ENCODE measurements at places on chromosomes 2 and 18. TPM values are rescaled to one million over a fixed set of nuclear protein-coding genes. Genes with fewer than 3 reads are reported as not detected.

The SPP2 gene
- not detected for total RNA-seq

DNA sequence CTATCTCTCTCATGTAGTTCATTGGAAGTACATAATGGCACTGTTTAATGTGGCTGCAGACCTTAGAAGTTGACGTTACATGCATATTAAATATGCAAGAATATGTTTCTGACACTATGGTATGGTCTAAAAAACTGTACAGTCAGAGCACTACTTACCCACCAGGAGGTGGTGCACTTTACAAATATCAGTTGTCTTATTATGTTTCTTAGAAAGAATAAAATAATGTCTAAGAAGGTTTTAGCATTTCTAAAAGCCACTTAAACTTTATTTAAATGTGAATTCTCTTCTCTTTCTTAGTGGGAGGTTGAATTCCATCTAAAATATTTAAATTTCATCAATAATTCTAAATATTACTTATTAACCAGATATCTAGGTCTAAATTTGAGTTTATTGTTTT lies 4.3 kb downstream of the TMEFF2 start:
- no peak for DNase-seq

DNA sequence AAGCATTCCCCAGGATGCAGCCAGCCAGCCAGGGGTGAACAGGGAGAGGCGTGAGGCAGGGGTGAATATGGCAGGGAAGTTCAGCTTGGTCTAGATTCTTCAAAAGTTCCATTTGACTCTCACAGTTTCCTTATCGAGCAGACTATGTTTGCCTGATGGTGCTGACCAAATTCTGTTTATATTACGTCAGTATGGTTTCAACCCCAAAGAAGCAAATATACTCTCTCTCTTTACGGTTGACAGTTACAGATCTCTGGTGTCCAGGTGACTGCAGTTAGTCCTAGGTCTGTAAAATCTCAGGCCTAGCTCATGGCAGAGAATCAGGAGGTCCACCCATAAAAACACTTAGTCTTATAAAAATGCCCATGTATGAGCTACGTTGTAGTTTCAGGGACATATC lies 38.3 kb upstream of the DNMT3A start:
- no peak for DNase-seq

GRCh38 chr2:218362606-218363005 lies 5.9 kb downstream of the CATIP start:
- DNase-seq = no peak

- DNase-seq = no peak
Observed at GRCh38 chr18:44826418-44827259, 146.0 kb downstream of the SETBP1 start.

DNA sequence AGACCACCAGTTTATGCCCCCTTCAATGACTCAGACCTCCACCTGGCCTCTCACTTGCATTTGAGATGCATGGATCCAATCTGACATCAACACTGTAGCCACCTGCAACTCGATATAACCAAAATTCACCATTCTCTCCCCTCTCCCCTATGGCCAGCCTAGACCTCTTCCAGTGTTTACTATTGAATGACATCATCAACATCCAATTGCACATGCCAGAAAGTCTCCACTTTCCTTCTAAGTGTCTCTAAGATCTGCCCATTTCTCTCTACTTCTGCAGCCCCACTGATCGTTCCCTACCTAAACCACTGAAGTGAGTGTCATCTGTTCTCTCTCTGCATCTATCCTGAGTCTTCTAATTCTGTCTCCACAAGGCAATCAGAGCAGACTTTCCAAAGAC lies 151.3 kb upstream of the APCDD1 start:
- no peak for DNase-seq

- DNase-seq = no peak
Observed at GRCh38 chr2:5215989-5216607, 476.1 kb upstream of the SOX11 start.

The GKN1 gene
- not detected for total RNA-seq

- DNase-seq = peak; percentile 30
Observed at GRCh38 chr2:231245249-231246094, 47.0 kb downstream of the ARMC9 start.

The SUCLG1 gene
- total RNA-seq = 30.4 TPM

Measured in hematopoietic multipotent progenitor cell (in vitro differentiated cells).